ENCODE measurements at places on chromosomes 1 and 21. TPM values are rescaled to one million over a fixed set of nuclear protein-coding genes. Genes with fewer than 3 reads are reported as not detected.

Gene CACNA1S
- not detected for total RNA-seq

Gene HJV
- not detected for total RNA-seq

Gene SPRR2E
- not detected for total RNA-seq

Gene NEK2
- total RNA-seq, result 14.1 TPM

Gene ZNF648
- not detected for total RNA-seq

Gene HAO2
- not detected for total RNA-seq

Gene LCE2B
- total RNA-seq, result not detected

Gene DMRTA2
- total RNA-seq, result not detected

Gene CA14
- total RNA-seq, result not detected

Gene DENND2D
- 196 TPM for total RNA-seq

Gene RGS18
- 0.42 TPM for total RNA-seq

Gene PFKFB2
- 3.0 TPM for total RNA-seq

Gene CHODL
- total RNA-seq, result not detected

Gene MPZ
- total RNA-seq, result 1.8 TPM

Gene FLG2
- total RNA-seq, result not detected

Gene NOS1AP
- 0.07 TPM for total RNA-seq

Gene CD101
- 0.39 TPM for total RNA-seq

Gene BECN2
- total RNA-seq, result not detected

Gene GUCA2A
- not detected for total RNA-seq

Gene ESRRG
- not detected for total RNA-seq

Gene AMIGO1
- total RNA-seq, result 4.9 TPM

Gene CFHR2
- not detected for total RNA-seq

Gene TMPRSS15
- total RNA-seq, result not detected

Gene LAD1
- not detected for total RNA-seq

Gene KRTAP13-2
- not detected for total RNA-seq

Gene DYNLT5
- total RNA-seq, result not detected

Gene FAM177B
- total RNA-seq, result not detected

Gene C8B
- not detected for total RNA-seq

Gene KTI12
- 16.4 TPM for total RNA-seq

Gene UBXN10
- total RNA-seq, result 0.50 TPM

Gene GREM2
- total RNA-seq, result not detected

Gene ABL2
- total RNA-seq, result 7.2 TPM

Gene MYBPH
- not detected for total RNA-seq

Gene TEDDM1
- total RNA-seq, result not detected

Data from CD8-positive, alpha-beta memory T cell (primary cell).